Left ventricle myocardium inferior (tissue), 1 donor: ENCODE measurements at places on chromosomes 3 and 15. TPM values are rescaled to one million over a fixed set of nuclear protein-coding genes. Genes with fewer than 3 reads are reported as not detected.

CYP19A1 gene
- 0.60 TPM for total RNA-seq

DNA sequence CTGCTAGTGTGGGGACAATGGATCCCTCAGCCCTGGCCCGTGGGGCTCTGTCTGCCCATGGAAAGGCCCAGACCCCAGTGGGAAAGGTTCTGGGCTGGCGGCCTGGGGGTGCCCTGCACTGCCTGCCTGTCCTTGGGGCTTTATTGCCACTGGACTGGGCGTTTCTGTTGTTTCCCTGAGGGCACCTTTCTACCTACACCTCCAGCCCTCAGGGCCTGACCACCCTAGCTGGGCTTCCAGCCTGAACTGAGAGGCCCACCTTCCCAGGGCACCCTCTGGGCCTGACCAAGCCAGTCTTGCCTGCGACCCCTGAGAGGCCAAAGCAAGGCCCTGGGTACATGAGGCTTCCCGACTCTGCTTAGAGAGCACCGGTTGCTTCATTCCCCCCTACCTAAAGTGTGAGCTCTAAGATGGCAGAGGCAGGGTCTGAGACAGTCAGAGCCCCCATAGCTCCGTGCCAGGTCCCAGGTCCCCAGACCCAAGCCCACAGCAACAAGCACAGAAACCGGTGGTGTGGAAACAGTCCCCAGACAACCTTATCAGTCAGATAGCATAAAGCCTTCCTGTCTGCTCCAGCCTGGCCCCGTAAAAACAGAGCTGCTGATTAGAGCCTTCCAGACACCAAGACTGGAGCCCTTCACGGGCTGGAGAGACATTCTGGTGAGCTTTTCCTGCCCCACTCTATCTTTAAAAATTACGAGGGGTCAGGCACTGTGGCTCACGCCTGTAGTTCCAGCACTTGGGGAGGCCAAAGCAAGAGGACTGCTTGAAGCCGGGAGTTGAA is 102.8 kb downstream of the CHSY1 start:
- DNase-seq, result no peak

GRCh38 chr15:43998607-43999006 is 171.8 kb downstream of the WDR76 start:
- DNase-seq, result peak; percentile 42

DNA sequence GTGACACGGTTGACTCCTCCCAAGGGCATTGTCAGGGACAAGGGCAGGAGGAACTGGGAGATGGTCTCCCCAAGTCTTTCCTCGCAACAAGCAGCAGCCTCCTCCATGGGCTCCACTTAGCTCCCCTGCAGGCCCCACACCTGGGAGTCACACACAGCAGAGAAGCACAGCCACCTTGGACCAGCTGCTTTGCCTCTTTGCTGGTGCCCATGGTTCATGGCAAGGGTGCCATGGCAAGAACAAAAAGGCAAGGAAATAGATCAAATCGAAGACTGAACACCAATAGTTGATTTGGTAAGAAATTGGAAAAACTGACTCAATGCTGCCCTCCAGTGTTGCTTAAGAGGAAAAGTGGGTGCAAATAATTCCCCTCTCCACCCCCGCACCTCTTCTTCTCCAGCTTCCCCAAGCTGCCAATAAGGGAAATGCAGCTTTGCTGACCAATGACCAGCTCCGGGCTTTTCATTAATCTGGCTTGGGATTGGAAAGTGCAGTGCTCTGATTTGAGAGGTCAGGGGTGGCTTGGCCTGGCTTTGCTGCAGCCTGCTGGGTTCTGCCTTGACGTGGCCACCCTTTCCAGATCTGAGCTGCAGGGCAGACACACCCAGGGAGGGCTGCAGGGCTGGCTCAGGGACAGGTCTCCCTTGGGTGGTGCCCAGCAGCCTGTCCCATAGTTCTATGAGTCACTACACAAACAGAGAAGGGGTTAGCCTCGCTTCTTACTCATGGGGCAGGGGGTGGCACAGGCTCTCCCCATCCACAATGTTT is 162.0 kb downstream of the KLF13 start:
- no peak for DNase-seq

GRCh38 chr15:48759921-48760320 is 50.9 kb downstream of the CEP152 start:
- no peak for DNase-seq

DNA sequence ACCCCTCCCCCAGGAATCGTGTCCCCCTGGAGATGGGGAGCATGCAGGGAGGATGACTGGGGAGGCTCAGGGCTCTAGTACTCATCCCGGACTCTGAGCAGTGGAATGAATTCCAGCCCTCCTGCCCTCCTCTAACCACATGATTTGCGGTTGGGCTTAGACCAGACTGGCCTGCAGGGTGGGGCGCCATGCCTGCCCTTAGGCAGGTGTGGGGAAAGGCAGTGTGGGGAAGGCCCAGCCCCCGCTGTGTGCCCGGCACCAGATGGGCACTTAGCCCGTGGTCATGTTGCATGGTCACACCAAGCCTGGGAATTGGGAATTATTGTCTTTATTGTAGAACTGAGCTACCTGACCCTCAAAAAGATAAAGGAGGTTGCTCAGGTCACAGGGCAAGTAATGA is 283.8 kb downstream of the TLE3 start:
- DNase-seq, result no peak

PRR20G gene
- not detected for total RNA-seq

PPARG gene
- total RNA-seq, result 15.6 TPM

- DNase-seq, result no peak
These were observed 24.6 kb upstream of the CORO2B start for GRCh38 chr15:68553994-68554720.

DNA sequence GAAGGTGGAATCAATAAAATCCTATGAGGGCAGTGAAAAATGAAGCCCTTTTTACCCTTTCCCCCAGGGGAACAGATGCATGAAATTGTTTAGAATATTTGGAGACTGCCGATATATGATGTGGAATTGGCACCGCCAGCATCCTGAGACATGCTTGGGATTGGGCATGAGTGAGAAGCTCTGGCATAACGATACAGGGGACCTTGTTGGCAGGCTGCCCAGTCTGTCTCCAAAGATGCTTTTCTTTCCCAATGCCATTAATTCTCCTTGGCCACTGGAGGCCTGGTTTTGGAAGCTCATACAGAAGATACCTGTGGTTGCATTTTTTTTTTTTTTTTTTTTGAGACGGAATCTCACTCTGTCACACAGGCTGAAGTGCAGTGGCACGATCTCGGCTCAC is 800.6 kb upstream of the LMCD1 start:
- no peak for DNase-seq

DNA sequence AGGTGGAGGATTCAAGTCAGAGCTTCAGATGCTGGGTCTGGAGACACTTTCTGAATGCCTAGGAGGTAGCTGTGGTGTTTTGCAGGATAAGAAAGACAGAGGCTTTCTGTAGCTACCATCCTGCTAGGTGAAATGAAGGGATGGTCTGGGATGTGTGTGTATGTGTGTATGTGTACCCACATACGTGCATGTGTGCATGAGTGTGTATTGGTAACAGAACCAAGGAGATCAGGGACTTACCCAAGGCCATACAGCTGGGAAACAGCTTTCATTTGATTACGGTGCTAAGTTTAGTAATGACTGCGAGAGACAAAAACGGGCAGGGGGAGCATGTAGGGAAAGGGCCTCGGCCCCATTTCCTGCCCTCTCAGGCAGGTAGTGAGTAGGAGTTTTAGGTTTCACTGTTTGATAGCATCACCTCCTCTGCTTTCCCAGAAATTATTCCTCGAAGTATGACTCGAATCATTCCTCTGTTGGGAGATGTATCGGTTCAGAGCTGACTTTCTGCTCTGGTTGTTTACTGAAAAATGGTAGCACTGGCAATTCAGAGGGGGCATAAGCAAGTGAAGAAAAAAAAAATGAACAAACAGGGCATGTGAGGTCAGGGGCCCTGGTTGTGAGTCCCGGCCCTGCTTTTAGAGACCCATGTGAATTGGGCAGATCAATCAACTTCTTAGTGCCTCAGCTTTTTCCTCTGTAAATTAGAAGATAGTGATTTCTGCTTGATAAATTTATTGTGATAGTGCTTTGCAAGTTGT is 130.7 kb downstream of the LPP start:
- no peak for DNase-seq

GRCh38 chr3:81003008-81003645 is 758.3 kb downstream of the GBE1 start:
- no peak for DNase-seq

DNA sequence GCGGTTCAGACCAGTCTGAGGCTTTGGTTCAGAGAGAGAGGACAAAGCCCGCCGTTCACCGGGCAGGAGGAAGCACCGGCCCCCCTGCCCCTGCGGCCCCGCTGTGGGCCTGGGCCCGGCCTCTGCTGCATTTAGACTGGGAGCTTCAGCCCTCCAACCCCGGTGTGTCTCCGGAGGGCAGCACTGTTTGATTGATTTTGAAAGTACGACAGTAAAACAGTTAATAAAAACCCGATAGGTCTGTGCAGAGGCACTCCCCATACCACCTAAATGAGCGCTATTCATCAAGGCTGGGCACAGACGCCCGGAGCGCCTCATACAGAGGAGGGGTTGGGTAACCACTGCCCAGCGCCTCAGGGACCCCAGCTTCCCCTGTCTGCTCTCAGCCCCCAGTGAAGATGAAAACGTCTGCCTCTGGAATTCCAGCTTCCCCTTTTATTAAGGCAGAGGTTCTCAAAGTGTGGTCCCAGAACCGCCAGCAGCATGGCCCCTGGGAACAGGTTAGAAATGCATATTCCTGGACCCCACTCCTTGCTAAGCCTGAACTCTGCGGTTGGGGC is 256.7 kb upstream of the TLE3 start:
- DNase-seq, result no peak

SOX2 gene
- total RNA-seq, result 0.16 TPM

DNA sequence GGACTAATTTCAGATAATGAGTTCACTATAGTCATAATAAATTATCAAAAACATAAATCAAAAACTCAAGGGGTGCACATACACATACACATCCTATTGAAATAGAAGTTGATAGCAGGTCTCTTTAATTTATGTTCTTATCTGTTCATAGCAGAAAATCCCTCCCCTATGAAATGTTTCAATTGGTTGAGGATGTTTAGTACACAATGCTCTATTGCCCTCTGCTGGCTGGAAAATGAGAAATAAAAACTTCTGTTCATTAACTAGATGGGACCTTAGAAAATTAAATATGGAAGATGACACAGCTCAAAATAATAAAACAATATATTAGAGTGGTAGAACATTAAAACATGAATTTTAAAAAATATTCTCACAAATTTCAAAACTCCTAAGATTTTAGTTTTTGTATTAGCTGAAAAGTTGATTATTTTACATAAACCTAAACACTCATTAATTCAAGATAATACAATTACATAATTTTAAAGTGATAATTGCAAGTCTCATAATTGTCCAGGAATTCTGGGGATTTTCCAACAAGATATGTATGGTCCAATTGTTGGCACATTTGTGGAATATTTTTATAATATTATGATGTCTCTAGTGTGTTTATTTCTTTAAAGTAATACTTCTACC is 735.0 kb downstream of the ROBO1 start:
- DNase-seq, result no peak

DNA sequence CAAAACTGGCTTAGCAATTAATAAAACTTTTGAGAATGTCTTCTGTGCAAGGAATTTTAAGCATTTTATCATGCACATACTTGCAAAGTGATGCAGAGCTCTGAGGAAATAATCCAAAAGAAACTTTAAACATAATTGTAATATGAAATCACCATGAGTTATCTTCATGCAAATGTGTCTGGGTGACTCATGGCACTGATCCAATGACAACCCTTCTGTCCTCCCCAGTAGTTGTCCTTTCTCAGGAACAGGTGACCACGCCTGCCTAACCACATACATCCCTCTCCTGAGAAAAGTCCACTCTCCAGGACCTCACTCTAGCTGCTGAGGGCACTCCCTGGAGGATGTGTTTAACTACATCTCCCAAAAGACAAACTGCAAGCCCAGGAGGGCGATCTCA is 530.6 kb upstream of the IL12A start:
- DNase-seq, result no peak

CCDC13 gene
- 0.41 TPM for total RNA-seq

HDAC11 gene
- total RNA-seq, result 34.3 TPM

CYP8B1 gene
- not detected for total RNA-seq

GRCh38 chr3:101068876-101069606 is 75.8 kb upstream of the ABI3BP start:
- no peak for DNase-seq

- no peak for DNase-seq
These were observed 75.6 kb downstream of the RAD18 start for GRCh38 chr3:8887435-8888300.

GRCh38 chr15:94673801-94674200 is 442.4 kb downstream of the MCTP2 start:
- no peak for DNase-seq

KATNBL1 gene
- 14.9 TPM for total RNA-seq

GRCh38 chr3:130973406-130973805 is 53.2 kb downstream of the ASTE1 start:
- DNase-seq, result no peak

DNA sequence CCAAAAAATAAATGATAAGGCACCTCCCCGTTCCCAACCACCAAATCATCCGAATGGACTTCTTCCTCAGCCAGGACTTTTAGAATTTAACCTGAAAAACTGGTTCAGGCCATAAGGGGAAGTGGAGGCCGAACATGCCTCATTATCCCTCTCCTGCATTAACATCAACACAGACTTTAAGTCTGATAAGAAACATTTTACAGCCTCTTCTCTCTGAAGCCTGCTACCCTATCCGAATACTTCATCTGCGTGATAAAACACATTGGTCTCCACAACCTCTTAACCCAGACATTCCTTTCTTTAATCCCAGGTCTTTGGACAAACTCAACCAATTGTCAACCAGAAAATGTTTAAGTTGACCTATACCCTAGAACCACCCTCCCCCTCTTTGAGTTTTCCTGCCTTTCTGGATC is 850 bp upstream of the SLC41A3 start:
- DNase-seq, result no peak

- DNase-seq, result no peak
These were observed 39.6 kb downstream of the ADIPOQ start for GRCh38 chr3:186882150-186882524.

AMIGO3 gene
- not detected for total RNA-seq

GRCh38 chr3:69338911-69339310 is 47.0 kb downstream of the FRMD4B start:
- DNase-seq, result no peak
